ENCODE measurements at places on chromosomes 5 and 9.

GRCh38 chr5:150527038-150527437, 19.1 kb downstream of the NDST1 start:
- no peak for DNase-seq

- no peak for DNase-seq
These were observed 95.3 kb downstream of the LIX1 start for GRCh38 chr5:97047076-97047475.

GRCh38 chr5:76082772-76083554, at the start of gene SV2C:
TSS of gene SV2C (plus strand) at chr5:76083383. CDS start at chr5:76131751, 48,368 bp downstream.
- no peak for DNase-seq

DNA sequence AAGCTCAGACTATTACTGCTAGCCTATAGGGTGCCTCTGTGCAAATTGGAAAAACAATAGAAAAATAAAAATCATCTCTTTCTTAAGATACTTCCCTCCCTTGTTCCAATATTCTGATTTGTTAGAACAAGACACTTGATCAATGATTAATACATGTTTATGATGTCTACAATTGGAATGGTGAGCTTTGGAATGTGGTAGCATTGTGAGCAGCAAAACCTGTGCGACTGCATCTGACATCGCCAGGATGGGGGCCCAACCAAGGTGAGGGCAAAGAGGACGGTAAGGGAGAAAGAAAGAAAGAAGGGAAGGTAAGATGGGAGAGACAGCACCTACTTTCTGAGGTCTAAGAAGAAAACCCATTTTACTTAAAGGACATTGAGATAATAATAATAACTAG, 183.0 kb upstream of the TRIM32 start:
- DNase-seq = no peak

DNA sequence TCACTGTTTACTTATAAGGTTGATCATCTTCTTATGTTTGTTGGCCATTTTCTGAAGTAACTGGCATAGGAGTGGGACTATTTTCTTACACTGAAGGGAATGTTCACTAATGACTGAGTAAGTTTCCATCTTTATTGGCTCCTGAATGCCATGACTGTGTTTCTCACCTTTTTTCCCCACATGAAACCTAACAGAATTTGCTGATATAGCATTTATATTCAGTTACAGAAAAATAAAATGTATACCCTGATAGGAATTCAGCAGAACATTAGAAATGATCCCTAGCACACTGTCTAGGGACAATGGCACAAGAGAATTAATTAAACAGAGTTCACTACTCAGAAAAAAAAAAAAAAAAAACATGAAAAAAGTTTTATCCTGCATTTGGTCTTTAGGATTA, 1465.1 kb upstream of the C9orf72 start:
- DNase-seq = no peak

- DNase-seq = no peak
These were observed 254.7 kb downstream of the NTRK2 start for GRCh38 chr9:84924266-84924665.

- DNase-seq = no peak
These were observed 113.4 kb downstream of the NR3C1 start for GRCh38 chr5:143290125-143290524.

DNA sequence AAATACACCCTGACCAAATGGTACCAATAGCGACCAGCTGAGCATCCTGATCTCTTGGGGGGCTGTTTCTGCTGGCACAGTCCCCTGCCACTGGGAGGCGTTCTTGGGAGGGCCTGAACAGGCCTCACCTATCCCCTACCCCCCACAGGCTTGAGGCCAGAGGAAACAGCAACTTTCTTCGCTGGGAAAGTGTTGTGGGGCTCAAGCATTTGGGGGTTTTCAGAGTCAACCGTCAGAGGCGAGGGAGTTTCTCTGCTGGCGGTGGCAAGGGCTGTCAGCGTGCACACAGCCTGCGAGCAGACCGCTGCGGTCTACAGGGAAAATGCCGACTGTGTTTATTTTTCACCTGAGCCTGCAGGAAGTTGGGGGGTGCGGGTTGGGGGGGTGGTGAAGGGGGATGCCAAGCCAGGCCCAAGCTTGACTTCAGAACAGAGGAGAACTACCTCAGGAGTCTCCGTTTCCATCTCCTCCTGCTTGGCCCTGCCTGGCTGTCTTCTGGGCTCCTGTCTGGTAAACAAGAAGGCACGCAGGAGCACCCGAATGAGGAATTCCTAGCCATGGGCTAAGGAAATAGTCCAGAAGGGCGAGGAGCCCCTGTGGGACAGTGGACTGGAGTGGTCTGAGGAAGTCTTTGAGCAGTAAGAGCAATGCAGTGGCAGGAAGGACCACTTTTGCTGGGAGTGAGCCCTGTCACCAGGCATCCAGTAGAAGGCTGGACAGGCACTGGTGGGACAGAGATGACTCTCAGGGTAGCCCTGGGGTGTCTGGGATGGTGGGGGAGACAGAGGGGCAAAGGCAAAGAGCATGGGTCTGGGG, 18.1 kb downstream of the TCF7 start:
- DNase-seq = no peak

DNA sequence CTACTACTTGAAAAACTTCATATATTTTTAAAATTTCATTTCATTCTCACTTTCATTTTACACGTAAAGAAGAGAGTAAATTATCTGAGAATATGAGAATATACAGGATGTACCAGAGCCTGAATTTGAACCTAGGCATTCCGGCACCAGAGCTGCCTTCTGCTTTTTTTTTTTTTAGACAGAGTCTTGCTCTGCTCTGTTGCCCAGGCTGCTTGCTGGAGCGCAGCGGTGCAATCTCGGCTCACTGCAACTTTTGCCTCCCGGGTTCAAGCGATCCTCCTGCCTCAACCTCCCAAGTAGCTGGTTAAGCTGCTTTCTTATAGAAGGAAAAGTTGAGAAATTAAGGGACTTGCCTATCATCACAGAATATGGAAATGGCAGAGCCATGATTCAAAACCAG, 540.1 kb downstream of the EBF1 start:
- no peak for DNase-seq

- no peak for DNase-seq
These were observed 366.7 kb downstream of the GABRG2 start for GRCh38 chr5:162434281-162434680.

DNA sequence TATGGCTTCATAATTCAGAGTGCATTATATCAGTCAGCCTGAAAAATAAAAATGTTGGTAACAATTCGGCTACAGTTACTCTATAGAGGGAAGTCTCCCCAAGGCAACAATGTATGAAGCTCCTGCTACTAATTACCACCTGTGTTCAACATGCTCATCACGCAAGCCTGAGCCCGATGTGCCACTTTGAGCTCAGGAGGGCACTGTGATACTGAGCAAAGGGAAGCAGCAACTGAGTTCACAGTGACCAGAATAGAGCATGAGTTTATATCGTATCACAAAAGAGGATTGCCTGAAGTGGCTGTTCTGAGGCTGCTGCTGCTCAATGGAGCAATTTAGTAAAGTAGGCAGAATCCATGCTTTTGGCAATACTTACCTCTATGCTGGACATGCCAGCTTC, 202.0 kb upstream of the HAPLN1 start:
- no peak for DNase-seq

DNA sequence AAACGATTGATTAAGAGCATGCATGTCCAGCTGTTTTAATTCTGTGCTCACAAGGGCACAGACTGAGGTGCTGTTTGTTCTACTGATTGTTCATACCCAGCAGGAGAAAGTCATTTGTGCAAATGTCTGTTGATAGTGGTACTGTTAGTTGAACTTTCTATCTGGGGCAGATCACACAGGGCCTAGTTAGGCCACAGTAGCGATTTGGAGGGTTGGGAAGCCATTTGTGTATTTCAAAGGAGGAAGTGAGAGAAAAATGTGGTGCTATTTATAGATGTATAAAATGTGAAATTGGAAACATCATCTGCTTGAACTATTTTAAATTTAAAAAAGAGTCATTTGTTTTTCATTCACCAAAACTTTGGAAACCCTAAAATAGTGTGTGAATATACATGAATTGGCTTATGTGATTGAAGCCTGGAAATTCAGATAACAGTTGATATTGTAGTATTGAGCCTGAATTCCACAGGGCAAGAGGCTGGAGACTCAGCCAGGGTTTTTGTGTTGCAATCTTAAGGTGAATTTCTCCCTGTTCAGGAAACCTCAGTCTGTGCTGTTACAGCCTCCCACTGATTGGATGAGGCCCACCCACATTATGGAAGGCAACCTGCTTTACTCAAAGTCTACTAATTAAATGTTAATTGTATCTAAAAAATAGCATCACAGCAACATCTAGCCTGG, 162.0 kb upstream of the CDKN2B start:
- no peak for DNase-seq

- DNase-seq = no peak
These were observed 84.5 kb upstream of the MOCS2 start for GRCh38 chr5:53194086-53194485.

DNA sequence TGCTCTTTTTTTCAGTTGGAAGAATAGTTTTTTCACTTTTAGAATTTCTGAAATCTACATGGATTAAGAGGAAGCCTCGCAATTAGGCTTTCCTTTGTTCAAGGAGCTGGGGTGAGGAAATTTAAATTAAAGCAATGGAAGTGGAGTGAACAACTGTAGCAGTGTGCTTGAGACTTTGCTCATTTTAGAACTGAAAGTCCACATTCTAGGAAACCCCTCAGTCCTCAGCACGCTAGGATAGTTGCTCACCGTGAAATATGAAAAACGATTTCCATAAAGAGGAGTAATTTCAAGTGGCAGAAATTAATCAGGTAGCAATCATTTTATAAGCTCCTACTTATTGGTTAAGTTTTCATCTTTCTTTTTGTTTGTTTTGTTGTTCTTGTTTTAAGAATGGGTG, 243.0 kb upstream of the ITGA1 start:
- no peak for DNase-seq

- no peak for DNase-seq
These were observed 12.3 kb downstream of the GNE start for GRCh38 chr9:36245906-36246305.

- no peak for DNase-seq
These were observed 83.3 kb downstream of the GIN1 start for GRCh38 chr5:103036601-103037000.

- no peak for DNase-seq
These were observed 306.5 kb upstream of the ITGA1 start for GRCh38 chr5:52481201-52481600.

DNA sequence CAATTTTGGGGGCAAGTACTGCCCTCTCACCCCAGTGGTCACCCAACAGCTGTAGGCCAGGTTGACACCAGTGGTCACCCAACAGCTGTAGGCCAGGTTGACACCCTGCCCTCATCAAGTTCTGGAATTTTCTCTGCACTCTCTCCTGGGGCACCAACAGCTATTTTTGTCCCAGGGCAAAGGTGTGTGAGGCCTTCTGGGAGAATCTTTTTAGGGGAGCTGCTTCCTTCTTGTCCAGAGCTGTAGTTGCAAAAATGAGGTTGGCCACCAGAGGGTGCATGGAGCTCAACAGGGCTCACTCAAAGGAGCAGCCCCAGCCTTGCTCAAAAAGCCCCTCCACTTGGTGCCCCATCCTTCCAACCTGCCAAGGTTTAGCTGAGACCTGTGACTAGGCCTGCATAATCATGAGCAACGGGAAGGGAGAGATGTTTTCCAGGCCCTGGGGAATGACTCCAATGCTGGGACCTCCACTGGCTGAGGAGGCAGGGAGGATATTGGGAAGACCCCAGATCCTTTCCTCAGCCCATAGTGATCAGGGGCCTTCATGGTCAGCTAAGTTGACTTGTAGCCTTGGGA, 10.6 kb upstream of the P4HA2 start:
- DNase-seq = peak; percentile 58

- no peak for DNase-seq
These were observed 22.6 kb downstream of the TGFBR1 start for GRCh38 chr9:99127356-99128132.

DNA sequence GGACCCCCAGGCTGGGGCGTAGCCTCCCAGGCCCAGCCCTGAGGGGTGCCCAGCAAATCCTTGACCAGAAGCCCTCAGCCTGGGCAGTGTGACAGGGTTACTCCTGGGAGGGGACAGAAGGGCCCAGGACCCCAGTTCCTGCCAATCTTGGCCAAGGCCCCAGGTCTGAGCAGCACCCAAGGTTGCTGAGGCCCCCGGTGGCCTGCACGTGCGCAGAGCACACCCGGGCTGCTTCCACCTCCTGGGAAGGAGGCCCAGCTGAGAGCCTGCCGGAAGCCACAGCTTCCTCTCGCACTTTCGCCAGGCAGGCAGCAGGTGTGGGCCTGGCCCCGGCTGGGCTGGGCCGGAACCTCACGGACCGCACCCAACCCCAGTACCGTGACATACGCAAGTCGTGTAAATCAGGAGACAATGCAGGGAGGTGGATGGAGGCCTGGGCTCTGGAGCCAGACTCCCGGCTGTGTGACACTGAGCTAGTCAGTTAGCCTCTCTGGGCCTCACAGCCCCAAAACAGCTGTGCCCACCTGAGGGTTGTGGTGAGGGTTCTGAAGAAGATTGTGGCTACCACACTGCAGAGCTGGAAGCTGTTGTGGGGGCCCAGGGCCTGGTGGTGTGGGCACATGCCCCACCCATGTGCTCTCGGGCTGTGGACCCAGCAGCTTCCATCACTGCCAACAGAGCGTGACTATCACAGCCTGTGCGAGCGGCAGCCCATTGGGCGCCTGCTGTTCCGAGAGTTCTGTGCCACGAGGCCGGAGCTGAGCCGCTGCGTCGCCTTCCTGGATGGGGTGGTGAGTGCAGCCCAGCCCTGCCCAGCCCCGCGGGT, 5.1 kb downstream of the GRK6 start:
- no peak for DNase-seq

- no peak for DNase-seq
These were observed 25.5 kb downstream of the DDX31 start for GRCh38 chr9:132644251-132644650.

GRCh38 chr9:76433836-76434235, 25.1 kb upstream of the GCNT1 start:
- DNase-seq = no peak

DNA sequence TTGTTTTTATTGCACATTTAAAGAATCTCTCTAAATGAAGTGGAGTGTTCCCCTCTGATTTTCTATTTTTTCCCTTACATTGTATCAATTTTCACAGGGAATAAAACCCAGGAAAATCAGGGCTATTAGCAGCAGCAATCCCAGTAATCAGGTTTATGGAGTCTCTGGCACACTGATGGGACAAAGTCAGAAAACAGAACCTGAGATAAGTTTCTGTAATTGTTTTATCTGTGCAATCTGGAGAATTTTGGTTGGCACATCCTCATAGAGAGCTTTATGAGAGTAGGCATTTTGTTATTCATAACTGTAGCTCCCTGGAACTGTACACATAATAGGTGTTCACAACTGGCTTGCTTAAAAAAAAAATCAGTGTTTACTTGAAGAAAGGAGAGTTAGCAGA, 96.9 kb upstream of the IL6ST start:
- no peak for DNase-seq

DNA sequence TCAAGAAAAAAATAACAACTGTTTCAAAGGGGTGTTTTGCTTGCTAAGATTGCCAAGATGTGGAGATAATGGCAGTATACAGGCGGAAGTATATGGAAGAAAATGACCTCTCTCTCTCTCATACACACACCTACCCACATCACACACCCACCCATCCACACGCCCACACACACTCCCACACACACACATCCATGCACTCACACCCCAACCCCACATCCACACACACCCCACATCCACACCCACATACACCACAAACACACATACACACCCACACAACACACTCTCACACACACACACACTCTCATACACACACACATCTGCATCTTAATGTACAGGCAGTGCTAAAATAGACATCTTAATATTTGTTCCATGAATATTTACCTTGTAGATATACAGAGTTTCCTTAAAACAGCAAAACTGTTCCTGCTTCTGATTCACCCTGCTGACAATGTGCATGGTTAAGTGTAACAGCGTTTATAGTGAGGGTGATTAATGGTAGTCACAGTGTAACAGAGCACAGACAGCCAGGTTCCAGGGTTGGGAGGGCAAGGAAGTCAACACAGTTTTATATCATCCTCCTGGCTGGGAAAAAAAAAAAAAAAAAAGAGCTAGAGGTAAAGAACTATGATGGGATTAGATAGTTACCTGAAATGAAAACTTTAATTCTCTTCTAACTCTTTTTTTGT, 8.3 kb downstream of the BHMT2 start:
- DNase-seq = no peak

Data from activated naive CD4-positive, alpha-beta T cell (primary cell).